ENCODE measurements at places on chromosomes 1 and 21.

DNA sequence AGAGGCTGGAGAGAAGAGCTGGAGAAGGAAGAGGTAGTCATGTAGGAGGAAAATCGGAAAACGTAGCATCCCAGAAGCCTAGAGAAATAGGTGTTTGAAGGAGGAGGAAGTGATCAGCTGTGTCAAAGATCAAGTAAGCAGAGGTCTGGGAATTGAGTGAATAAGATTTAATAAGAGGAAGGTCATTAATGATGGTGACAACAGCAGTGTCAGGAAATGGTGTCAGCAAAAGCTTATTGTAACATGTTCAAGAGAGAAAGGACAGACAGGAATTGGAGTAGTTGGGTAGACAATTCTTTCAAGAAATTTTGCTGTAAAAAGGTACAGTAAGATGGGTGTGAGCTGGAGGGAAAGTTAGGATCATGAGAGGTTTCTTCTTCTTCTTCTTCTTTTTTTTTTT is 41.6 kb upstream of the SLC6A9 start:
- no peak for DNase-seq

DNA sequence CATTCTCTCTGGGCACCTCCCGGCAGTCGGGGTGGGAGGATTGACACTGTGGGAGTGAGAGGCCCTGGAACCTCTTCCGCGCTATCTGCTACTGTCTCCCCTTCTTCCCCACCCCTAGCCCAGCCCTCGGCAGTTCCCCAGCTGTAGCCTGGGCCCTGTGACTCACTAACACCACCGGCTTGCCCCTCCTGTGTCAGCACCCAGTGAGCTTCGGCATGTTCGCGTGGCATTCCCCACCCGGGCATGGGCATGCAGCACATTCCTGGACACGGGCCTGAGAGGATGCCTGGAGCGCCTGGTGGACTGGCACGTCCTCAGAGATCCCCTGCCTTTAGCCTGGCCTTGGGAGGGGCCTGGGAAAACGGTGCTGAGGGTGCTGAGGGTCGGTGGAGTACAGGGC is 1.3 kb downstream of the CDK18 start:
- no peak for DNase-seq

GRCh38 chr1:9595156-9595967 is 6.7 kb downstream of the TMEM201 start:
- DNase-seq = no peak

DNA sequence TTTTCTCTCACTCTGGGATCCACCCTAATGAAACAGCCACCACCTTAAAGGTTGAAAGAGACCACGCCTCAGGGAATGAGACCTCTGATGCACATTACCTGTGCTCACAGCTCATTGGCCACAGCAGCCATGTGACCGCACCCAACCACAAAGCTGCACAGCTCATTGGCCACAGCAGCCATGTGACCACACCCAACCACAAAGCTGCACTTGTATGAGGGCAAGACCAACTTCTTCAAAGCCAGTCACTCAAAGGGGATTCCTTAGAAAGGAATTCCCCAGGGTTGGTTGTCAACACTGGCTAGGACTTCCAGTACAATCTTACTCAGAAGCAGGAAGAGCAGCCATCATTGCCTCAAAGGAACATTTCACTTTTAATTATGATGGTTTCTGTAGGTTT is 43.6 kb upstream of the PDE9A start:
- DNase-seq = no peak

GRCh38 chr1:155966750-155967149 is 11.6 kb downstream of the ARHGEF2 start:
- no peak for DNase-seq

GRCh38 chr1:53683986-53684740 is 54.8 kb downstream of the GLIS1 start:
- no peak for DNase-seq

DNA sequence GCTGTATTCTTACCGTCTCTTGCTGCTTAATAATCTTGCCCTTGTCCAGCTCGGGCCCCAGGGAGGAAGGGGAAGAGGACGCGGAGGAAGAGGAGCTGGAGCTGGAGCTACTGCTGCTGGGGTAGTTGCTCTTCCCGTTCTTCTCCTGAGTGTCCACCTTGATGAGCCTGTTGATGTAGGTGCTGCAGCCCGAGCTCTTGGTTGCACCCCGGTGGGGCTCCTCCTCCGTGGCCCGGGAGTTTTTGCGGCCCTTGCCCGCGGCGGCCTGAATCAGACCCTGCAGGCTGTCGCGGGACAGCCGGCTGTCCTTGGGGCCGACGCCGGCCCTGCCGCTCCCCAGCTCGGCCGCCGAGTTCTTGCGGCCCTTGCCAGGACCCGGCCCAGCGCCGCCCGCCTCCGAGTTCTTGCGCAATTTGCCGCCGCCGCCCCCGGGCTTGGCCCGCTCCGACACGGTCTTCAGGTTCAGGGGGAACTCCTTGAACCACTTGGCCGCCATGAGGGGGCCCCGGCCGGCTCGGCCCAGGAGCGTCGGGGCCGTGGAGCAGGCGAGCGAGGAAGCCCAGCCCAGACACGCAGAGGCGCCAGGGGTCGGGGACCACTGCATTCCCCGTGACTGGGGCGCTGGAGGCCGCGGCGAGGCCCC is 475 bp upstream of the TDRD10 start:
- no peak for DNase-seq

GRCh38 chr1:226678251-226678650 is 60.8 kb downstream of the ITPKB start:
- DNase-seq = no peak

DNA sequence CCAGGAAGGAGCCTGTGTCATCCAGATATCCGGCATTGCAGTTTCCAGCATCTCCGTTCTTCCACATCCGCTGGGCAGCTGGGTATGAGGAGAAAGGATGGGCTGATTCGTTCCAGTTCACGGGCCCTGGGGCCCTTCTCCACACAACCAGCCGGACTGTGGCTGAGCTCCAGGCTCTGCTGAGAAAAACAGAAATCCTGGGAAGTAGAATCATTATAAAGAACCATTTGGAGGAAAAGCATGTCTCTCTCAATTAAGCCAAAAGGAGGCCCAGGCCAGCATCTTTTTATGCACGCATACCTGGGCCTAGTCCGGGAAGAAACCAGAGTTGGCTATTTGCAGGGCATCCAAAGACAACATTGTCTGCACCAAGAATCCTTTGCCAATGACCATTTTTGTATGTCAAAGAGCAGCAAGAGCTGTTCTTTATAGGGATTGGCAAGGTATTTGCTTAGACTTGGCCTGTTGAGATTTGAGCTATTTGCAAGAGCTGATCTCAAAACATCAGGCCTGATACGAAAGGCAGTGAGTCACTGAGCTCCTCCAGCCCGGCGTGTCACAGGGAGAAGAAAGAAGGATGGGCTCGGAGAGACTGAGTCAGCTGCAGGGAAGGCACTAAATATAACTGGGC is 84.9 kb upstream of the ARHGEF16 start:
- DNase-seq = no peak
